CD4-positive, alpha-beta memory T cell (primary cell): ENCODE measurements at places on chromosomes 3 and 15.
A peak's percentile ranks its signal among the peaks of the same experiment; 100 is the strongest.

DNA sequence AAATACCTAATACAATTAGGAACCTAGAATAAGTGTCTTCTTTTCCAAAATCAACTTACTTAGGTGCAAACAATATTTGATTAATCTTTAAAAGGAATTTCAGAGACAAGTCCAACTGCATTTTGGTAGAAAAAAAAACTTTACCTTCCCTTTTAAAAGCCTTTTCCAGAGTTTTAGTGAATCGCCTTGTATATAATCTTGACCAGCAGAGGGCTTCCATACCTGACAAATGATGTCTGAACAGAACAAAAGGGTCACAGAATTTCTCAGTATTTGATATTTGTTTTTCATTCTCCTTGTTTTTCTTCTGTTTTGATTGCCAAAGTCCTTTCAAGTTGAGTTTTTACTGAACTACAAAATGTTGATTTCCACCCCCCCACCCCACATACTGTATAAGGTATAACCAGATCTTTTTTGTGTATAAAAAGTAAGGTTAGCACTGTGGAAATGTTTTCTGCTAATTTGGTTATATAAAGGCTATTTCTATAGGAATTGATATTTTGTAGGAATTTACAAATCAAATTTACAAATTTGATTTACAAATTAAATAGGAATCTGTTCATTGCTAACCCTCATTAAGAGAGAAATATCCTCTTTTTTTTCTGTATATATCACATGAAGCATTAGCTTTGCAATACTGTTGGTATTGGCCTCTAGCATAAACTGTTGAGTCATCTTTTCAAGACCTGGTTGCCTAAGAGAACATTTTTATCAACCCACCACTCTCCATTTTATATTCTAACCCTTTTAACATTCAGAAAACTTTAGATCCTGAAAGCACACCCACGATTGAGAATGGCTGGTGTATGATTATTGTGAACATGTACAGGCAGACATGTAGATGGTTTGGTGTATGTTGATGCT is 464.1 kb upstream of the RARB start:
- DNase-seq: no peak

- DNase-seq: no peak
Measured at GRCh38 chr3:54488297-54488696, 365.9 kb downstream of the CACNA2D3 start.

GRCh38 chr15:48796521-48796920 is 14.3 kb downstream of the CEP152 start:
- DNase-seq: no peak

DNA sequence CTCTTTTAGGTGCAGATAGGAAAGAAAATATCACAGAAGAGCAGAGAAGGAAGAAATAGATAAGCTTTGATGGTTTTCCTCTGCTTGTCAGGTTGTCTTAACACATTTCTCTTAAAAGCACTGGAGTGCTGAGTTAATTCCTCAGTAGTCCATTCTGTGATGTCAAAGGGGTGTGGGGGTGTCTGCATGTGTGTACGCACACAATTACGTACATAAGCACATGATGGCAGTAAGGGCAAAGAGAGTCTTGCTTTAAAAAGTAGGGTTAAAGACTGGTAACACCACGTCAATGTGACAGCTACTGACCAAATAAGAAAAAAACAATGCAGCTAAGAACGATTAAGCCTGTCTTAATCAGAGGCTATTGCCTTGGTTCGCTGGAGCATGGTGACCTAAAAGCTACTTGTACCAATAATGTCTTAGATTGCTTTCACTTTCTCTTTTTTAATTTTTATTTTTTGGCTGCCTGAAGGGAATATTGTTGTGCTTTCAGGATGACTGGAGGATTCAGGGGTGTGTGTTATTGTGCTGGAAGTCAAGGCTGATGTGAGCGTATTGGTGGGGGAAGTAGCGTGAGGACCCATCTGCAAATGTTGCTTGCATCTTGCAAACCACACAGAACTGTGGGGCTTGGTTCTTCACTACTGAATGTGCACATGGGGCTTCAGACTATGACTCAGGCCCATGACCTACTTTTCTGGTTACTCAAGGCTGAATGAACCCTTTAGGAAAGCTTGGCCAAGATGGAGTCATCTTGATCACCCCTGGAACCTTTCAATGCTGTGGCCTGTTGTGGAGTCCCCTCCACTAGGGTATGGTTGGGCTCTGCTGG is 417.8 kb upstream of the TPM1 start:
- no peak for DNase-seq

DNA sequence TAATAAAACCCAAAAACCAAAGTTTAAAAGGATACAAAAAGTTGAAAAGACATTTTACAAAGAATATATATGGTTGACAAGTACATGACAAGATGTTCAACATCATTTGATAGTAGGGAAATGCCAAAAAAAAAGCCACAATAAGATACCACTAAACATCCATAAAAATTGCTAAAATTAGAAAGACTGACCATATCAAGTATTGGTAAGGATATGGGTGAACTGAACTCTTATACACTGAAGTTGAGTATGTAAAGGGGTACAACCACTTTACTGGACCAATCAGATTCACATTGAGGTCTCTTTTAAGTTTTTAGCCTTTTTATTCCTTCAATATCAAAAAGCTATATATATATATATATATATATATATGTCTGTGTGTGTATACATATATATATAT is 190.5 kb upstream of the P2RY1 start:
- DNase-seq: no peak

GRCh38 chr3:5226783-5227182 is 39.3 kb downstream of the EDEM1 start:
- peak; percentile 5 for DNase-seq

- no peak for DNase-seq
Measured at GRCh38 chr15:57288926-57289580, 87.3 kb upstream of the CGNL1 start.

- no peak for DNase-seq
Measured at GRCh38 chr3:133775835-133776234, 29.6 kb downstream of the TF start.

- DNase-seq: no peak
Measured at GRCh38 chr3:22947851-22948250, 255.3 kb upstream of the UBE2E2 start.

- no peak for DNase-seq
Measured at GRCh38 chr3:40765884-40766283, 241.1 kb downstream of the ZNF621 start.

GRCh38 chr3:127456471-127457093 is 134.0 kb downstream of the TPRA1 start:
- DNase-seq: no peak

- no peak for DNase-seq
Measured at GRCh38 chr3:183487896-183488295, 59.5 kb upstream of the MCF2L2 start.

GRCh38 chr3:167843481-167843880 is 108.0 kb downstream of the SERPINI1 start:
- no peak for DNase-seq

DNA sequence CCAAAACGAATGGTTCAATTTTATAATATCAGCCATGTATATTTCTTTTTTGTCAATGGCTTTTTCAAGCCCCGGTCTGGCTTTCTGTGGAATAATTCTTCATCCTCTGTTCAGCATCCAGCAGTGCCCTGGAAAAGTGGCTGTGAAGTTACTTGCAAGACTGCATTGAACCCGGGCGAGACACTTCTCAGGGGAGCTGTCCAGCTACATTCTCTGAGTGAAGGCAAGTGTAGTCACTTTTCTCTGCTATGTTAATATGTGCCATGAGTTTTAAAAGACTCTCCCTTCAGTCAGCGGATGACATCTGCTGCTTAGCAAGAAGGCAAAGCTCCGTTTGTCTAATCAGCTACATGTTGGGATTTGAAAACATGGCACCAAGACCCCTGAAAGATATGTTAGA is 81.3 kb upstream of the RGMA start:
- DNase-seq: no peak

- no peak for DNase-seq
Measured at GRCh38 chr3:43394041-43394554, 107.8 kb downstream of the SNRK start.

DNA sequence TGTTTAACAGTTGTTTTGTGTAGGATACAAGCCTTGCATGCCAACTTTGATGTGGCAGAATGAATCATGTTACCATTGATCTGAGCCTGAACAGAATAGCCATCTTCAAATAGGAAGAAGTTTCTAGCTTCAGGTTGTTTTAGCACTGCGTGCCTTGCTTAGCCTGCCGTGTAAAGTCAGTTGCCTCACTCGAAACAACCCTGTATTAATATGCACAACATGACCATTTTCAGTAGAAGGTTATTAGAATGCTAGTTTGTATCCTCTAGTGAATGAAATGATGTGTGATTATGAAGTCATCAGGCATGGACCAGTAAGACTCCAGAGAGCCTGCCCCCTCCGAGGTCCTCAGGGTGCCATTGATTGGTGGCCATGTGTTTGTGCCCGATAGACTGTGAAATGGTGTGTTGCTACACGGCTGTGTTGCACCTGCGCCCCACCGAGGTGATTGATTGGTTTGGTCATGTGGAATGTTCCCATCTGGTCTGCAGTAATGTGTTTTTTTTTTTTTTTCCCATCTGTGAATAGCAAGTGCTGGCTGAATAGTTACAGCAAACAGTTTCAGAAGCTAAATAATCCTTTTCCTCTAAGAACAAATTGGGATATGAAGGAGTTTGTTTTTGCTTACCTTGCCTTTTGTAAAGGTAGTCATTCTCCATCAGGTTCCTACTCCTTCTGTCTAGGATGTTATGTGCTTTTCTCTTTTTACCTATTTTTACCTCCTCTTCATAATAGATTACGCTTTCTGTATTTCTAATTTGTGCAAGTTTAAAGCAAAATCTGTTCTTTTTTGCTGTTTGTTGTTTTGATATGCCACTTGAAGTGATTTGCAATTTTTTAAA is 214.9 kb downstream of the TCF12 start:
- no peak for DNase-seq

DNA sequence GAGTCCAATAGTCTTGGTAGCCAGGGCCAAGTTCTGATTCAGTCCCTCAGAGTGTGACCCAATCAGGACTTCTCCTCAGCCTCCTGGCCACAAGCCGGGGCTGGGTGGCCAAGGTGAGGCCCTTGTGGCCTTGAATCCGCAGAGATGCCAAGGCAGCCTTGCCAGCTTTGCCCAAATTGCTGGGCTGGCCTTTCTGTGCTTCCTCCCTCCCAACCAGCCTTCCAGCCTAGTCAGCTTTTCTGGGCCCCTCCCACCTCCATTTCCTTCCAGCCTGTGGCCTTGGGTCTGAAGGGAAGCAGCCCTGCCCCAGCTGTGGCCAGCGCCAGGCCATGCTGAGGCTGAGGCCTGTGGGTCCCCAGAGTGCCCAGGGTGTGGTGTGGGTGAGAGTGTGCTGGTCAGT is 34.3 kb upstream of the ANKDD1A start:
- DNase-seq: no peak

GRCh38 chr3:14652-15051 is 181.9 kb upstream of the CHL1 start:
- DNase-seq: no peak

- no peak for DNase-seq
Measured at GRCh38 chr3:197285557-197285956, 12.9 kb downstream of the DLG1 start.

- no peak for DNase-seq
Measured at GRCh38 chr15:98855815-98856531, 151.6 kb downstream of the PGPEP1L start.

DNA sequence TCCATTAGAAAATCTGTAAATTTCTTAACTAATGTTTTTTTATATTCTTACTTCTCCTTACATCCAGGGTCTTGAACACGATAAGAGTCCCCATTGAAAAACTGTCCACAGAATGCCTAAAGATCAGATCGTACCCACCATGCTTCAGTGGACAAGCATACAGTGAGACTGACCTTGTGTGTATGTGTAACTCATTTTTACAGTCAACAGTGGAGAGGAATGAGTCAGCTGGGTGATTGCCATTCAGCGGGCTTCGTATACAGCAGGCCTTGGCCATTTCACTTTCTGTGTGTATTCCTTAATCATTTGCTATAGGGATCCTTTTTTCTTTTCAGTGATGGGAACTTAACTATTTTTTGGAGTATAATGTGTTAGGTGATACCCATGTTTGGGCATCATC is 10.6 kb downstream of the PARP14 start:
- no peak for DNase-seq

DNA sequence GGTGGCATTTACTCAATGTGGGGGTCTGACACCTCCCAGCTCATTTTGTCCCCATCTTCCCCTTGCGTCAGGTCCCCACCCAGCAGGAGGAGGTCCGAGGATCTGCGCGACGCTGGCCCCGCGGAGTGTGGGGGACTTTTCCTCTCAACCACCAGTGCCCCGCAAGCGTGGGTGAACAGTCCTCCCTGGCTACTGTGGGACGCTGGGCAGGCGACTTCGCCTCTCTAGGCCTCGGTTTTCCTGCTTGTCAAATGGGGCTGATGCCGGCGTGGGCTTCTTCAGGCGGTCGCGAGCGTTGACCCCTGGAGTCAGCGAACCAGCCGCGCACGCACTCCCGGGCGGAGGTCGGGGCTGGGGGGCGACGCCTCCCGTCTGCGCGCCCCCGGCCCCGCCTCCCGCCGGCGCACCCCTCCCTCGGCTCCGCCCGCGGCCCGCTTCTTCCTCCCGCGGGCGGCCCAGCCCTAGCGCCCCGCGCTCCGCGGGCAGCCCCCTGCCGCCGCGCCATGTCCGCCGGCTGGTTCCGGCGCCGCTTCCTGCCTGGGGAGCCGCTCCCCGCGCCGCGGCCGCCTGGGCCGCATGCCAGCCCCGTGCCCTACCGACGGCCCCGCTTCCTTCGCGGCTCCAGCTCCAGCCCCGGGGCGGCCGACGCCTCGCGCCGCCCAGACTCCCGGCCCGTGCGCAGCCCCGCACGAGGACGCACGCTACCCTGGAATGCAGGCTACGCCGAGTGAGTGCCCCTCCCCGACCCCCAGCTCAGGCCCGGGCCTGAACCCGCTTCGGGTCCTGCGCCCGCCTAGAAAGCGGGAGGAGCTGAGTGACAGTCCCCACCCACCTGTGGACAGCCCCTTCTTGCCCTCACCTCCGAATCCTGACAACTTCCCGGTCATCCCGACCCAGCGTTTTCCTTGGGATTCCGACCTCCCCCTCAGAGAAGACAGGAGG is at the start of gene PPM1M:
TSS of gene PPM1M (plus strand) at position 438 of the 942 bp plus-strand sequence. CDS start at position 504, 66 bp downstream.
- peak; percentile 81 for DNase-seq

- peak; percentile 30 for DNase-seq
Measured at GRCh38 chr3:14885307-14885706, 62.1 kb upstream of the NR2C2 start.

DNA sequence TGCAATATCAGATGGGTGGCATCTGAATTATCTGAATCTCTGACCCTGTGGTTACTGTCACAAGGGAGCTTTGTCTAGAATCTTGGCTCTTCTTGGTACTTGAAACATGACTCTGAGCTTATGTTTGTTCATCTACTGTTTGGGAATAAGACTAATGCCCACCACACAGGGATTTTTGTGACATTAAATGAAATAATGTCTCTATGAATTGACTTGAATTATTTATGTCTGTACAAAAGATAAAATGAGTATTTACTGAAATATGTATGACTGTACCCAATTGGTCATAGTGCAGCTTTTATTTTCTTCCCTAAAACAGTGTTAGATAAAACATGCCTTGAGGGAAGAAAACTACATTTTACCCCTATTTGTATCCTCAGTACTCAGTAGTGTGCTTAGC is 87.9 kb upstream of the ZPLD1 start:
- no peak for DNase-seq

- no peak for DNase-seq
Measured at GRCh38 chr15:66153549-66154415, 99.8 kb downstream of the MEGF11 start.

- DNase-seq: no peak
Measured at GRCh38 chr15:63677778-63678177, 80.6 kb downstream of the FBXL22 start.
